ENCODE measurements at places on chromosomes 7 and 10.

- peak; percentile 47 for DNase-seq
These were observed 142.6 kb upstream of the CDC14C start for GRCh38 chr7:48781752-48782151.

DNA sequence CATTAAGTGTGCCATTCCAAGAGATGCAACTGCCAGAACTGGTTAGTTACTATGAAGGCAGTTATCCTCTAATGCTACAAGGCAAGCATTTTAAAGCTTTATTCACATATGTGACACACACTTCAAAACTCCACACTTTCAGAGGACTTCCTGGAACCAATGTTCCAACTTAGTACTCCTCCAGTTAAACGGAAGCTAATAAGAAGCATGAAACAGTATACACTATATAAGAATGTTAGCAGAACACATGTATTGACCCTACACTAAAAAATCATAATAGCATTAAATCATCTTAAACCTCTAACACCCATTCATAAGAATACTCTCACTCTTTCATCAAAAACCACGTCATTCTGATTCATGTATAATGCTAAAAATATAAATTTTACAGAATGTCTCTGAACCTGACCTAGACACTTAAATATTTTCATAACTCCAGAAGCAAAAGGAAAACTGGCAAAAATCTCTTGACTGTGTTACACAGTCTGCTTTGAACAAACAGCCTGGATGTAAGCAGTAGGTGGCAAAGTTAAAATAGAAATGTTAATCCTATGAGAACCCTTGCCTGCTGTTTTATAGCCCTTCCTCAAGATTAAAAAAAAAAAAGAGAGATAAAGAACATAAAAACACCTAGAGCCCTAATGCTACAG lies 135.0 kb downstream of the SEMA3C start:
- DNase-seq = no peak

- DNase-seq = no peak
These were observed 95.4 kb downstream of the RAB18 start for GRCh38 chr10:27599546-27599945.

- DNase-seq = peak; percentile 71
These were observed 94.1 kb downstream of the SH3PXD2A start for GRCh38 chr10:103761075-103761920.

DNA sequence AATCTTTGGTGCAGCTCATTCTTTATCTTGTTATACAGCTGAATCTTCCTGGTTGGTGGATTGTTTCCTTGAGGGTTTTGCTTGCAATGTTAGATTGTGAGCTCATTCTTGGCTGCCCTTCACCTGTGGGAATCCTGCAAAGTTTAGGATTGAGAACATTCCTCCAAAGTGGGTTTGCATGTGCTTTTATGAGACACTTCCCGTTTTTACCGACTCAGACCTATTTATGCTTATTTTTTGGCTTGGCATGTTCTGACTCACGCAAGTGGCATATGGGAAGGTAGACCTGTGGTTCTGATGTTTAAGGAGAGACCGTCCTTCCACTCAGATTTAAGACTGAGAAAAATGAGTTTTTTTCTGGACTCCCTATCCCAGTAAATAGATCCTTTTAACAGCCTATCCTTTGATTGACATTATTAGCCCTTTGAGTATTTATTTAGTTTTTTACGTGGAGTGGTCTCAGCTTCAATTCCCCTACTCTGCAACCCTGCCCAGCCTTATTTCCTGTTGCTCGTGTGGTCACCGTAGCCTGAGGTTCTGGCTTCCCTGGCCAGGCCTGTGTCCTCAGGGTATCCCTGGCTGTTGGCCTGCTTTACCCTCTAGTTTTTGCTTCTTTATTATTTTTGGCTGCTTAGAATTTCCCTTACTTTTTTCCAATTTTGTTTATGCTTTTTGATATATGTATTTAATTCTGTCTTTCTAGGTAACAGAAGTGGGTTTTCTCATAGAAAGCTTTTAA lies 13.4 kb upstream of the PRF1 start:
- no peak for DNase-seq

GRCh38 chr10:61024856-61025201 lies 80.8 kb upstream of the RHOBTB1 start:
- DNase-seq = no peak

GRCh38 chr7:130695840-130696239 lies 9.5 kb upstream of the TSGA13 start:
- DNase-seq = no peak

GRCh38 chr7:25028370-25029021 lies 48.5 kb upstream of the OSBPL3 start:
- no peak for DNase-seq

GRCh38 chr7:4132221-4132620 lies 549.9 kb upstream of the FOXK1 start:
- DNase-seq = no peak

DNA sequence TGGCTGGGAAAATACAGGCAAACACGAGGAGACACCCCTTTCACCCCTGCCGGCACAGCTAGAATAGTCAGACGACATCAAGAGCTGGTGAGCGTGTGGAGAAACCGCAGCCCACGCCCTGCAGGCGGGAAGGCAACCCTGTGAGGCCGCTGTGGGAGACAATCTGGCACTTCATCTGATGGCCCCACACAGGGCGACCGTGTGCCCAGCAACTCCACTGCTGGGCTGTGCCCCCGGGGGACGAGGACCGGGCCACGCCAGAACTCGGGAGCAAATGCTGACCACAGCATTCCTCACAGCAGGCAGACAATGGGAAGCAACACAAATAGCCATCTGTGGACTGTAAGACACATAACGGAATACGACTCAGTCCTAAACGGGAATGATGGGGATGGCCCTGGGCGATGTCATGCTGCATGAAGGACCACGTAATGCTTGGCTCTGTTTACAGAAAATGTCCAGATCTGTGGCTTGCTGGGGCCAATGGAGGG lies 58.9 kb downstream of the CFAP46 start:
- no peak for DNase-seq

GRCh38 chr7:3569643-3570042 lies 268.6 kb downstream of the SDK1 start:
- no peak for DNase-seq
